ENCODE measurements at places on chromosomes 7 and 10. TPM values are rescaled to one million over a fixed set of nuclear protein-coding genes. Genes with fewer than 3 reads are reported as not detected.

GRCh38 chr10:123522702-123523312 lies 143.3 kb upstream of the GPR26 start:
- DNase-seq, result no peak

GRCh38 chr10:22344249-22344648 lies 1.0 kb upstream of the SPAG6 start:
- no peak for DNase-seq

The AOC1 gene
- not detected for total RNA-seq

The BTBD16 gene
- not detected for total RNA-seq

DNA sequence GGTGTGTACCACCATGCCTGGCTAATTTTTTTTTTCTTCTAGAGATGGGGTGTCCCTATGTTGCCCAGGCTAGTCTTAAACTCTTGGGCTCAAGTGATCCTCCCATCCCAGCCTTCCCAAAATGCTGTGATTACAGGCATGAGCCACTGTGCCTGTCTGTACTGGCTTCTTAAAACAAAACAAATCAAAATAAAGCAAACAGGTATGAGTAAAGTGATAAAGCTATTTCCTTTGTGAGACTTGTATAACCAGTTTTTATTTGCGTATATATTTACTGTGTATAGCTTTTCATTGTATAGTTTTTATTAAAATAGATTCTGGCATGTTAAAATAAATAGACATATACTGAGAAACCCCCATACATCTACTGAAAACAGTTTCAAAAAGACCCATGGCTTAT lies 14.3 kb downstream of the LCOR start:
- no peak for DNase-seq

The SEMA4G gene
- 0.79 TPM for total RNA-seq

GRCh38 chr7:111835066-111835465 lies 272.8 kb upstream of the IMMP2L start:
- no peak for DNase-seq

GRCh38 chr7:68070992-68071391 lies 1074.4 kb downstream of the TYW1 start:
- no peak for DNase-seq

The COX15 gene
- 33.4 TPM for total RNA-seq

- no peak for DNase-seq
Observed at GRCh38 chr10:5789626-5790025, 23.6 kb downstream of the GDI2 start.

The CYREN gene
- 33.4 TPM for total RNA-seq

GRCh38 chr10:69179089-69179742 lies 818 bp upstream of the SUPV3L1 start:
- DNase-seq, result no peak

The GIMAP4 gene
- total RNA-seq, result 156 TPM

- DNase-seq, result peak; percentile 50
Observed at GRCh38 chr7:101816595-101817470, 593 bp upstream of the CUX1 start.

The MYH16 gene
- not detected for total RNA-seq

DNA sequence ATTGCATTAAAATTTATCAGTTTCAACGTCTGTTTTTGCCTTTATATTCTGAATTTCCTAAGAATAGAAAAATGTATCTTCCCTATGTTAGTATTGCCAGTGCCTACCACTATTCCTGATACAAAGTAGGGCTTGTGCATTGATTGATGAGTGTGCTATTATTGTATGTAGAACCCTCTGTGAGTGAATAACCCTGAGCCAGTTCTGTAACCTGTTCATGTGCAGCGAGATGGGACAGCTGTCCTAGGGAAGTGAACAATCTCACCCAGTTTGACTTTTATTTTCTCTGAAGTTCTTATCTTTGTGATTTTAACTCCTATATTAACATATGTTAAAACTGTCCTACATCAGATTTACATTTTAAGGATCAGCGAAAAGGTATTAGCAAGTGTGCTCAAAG lies 178.4 kb upstream of the ADO start:
- no peak for DNase-seq

GRCh38 chr10:78225594-78225993 lies 191.9 kb downstream of the RPS24 start:
- DNase-seq, result no peak

DNA sequence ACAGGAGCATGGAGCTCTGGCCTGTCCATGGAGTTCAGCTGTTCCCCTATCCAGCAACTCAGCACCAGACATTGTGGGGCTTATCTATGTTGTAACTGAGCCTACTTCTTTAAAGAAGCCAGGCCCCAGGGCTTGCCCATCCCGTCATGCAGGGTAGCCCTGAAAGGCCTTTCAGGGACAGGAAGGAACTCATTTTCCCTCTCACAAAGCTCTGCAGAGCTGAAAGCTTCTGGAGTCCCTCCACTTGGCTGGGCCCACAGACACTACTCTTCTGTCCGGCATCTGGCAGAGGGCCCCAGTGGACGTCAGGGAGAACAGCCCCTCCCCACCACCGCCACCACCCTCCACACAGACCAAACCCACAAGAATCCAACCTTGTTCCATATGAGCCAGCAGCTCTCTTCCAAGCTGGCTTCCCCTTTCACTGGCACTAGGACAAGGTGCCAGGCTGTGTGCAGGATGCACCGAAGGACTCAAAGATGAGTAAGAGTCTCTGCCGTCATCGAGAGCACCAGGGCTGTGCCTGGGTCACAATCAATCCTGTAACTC lies 33.1 kb downstream of the DENND2A start:
- DNase-seq, result no peak

DNA sequence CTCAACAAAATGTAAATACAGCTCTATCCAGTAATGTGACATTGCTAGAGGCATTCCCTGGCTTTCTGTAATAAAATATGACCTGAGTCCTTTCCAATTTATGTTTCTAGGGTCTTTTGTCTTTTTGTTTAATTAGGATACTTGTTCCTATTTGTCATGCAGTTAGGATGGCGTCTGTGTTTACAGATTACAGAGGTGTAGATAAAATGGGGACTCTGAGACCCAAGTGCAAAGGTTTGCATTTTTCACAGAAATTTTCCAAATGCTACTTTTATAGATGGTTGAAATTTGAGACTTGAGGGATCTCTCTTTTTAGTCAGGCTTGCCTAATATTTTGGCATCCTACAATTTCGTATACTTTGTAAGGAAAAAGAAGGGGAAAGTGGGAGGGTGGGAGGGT lies 332.4 kb downstream of the PTEN start:
- no peak for DNase-seq

The TBL2 gene
- total RNA-seq, result 29.6 TPM

The GLCCI1 gene
- total RNA-seq, result 25.3 TPM

The UNCX gene
- total RNA-seq, result not detected

DNA sequence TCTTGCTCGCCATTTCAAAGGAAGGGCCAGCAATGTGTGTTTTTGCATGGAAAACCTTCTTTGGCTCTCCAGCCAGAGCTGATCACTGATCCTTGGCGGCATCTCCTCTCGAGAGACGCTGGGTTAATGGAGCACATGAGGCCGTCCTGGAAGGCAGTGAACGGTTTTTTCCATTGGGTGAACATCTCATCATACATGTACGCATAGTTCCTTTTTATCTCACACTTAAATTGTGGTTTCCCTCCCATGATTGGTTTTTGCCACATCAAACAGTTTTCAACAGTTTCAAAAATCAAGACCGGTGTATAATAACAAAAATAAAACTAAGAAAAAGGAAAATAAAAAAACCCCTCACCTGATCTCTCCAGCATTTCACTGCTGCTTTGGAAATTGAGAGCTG lies 276.4 kb downstream of the TCF7L2 start:
- peak; percentile 3 for DNase-seq

The SFTPD gene
- total RNA-seq, result not detected

DNA sequence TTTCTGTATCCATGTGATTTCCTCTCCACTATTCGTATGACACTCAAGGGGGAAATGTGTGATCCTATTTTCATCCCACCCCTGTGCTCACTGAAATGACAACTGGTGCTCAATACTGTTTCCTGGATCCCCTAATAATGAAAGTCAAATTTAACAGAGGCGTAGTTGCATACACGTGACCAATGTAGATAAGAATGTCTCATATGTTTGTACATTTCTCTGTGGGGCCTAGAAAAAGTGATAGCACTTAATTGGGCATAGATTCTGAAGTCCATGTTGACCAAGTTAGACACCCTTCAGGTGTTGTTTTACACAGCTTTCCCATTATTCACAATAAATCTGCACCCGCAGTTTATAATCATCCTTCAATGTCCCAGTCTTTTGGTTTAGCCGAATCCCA lies 59.1 kb downstream of the JAZF1 start:
- no peak for DNase-seq

DNA sequence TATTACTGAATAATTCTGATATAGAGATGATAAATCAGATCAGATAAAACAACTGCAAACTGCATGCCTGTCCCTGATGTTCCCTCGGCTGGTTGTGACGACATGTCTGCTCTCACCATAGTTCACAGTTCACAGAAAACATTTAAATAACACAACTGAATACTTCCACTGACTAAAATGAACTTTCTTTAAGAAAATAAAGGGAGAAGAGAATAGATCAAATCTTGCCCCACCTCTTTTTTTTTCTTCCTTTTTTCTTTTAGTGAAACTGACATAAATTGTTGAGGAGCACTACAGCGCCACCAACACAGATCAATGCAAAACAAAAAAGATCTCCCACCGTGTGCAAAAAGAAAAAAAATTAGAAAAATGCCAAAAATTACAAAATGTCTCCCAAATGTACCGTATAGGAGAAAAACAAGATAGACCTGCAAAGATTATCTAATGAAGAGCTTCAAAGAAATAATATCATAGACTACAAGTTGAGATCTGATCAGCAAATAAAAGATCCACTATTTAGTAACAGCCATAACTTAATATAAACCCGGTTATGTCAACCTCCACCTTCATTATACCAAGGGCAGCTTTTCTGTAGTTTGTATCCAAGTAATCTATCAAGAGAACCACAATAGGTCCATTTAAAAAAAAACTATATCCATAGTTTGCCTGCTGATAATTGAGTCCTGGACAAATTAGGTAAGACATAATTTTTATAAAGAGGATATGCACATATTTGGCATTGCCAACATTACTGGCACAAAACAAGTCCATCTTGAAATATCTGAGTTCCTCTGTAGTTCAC lies 30.7 kb upstream of the EPC1 start:
- no peak for DNase-seq

- no peak for DNase-seq
Observed at GRCh38 chr7:111960984-111961383, 245.2 kb downstream of the DOCK4 start.

GRCh38 chr10:111299037-111299436 lies 222.2 kb downstream of the ADRA2A start:
- no peak for DNase-seq

GRCh38 chr10:50541921-50542320 lies 81.8 kb downstream of the SGMS1 start:
- no peak for DNase-seq

The PKD2L1 gene
- 0.60 TPM for total RNA-seq

- DNase-seq, result no peak
Observed at GRCh38 chr10:86830043-86830591, 73.7 kb downstream of the BMPR1A start.

- no peak for DNase-seq
Observed at GRCh38 chr10:27297844-27298521, 57.4 kb upstream of the ACBD5 start.

DNA sequence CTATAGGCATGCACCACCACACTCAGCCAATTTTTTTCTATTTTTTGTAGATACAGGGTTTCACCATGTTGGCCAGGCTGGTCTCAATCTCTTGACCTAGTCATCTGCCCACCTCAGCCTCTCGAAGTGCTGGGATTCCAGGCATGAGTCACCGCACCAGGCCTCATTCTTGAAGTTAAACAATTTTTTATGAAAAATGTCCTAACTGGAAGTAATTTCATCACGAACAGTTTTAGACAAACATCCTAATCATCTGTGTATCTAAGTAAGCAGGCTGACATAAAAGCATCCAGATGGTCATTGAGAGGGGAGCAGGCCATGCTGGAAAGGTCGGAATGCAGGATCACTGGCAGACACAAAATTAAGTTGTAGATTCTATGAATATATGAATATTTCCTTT lies 269.1 kb downstream of the ZMYND11 start:
- DNase-seq, result no peak

The ATOH7 gene
- not detected for total RNA-seq

Measured in activated T-cell treated with anti-CD3 and anti-CD28 coated beads, Interleukin-2, amount 50 U/mL, for 72 hours (primary cell).